ENCODE measurements at places on chromosomes 1 and 21. TPM values are rescaled to one million over a fixed set of nuclear protein-coding genes. Genes with fewer than 3 reads are reported as not detected.

DNA sequence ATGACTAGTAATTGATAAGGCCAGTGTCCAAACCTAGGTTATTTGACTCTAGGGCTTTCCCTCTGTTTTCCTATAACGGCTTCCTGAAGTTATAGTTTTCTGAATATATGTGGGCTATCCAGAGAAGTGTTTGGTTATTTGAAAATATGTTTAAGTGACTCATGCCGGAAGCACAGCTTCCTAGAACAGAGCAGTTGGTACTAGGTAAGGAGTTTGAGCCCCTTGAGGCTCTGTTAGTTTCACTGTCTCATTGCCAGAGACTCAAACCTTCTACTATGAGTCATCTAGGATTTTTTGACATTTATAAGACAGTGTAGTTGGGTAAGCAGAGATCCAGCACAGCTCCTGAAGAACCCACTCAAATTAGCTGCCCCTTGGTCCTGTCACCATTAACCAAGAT is 27.1 kb upstream of the LEPR start:
- H3K27ac ChIP-seq = no peak overlapping the region
- peaks cover 35% of the 10 kb centered on the region for H3K36me3 ChIP-seq

DNA sequence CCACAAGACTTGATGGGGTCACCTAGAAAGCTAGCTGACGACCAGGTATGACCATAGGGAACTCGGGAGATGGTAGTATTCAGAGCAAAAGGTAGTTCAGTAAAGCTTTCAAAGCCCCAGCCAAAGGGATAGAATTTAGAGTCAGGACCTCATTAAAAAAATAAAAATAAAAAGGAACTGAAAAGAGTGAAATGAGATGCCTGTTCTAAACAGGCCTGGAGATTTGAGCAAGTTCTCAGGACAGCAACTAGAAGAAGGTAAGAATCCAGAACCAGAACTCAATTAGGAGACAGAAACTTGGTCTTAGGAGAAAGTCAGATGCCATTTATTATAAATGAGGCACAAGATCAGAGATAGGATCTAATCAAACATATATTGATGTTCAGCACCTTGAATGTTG is 265.5 kb upstream of the CACYBP start:
- no peak overlapping the region for H3K27ac ChIP-seq
- no peaks in the 10 kb centered on the region for H3K4me1 ChIP-seq
- DNase-seq = no peak
- H3K36me3 ChIP-seq = no peaks in the 10 kb centered on the region
- H3K27me3 ChIP-seq = no peaks in the 10 kb centered on the region
- H3K4me3 ChIP-seq = no peak overlapping the region

GRCh38 chr21:32733356-32733755 is 5.5 kb upstream of the SYNJ1 start:
- DNase-seq = no peak
- H3K36me3 ChIP-seq = peaks cover 55% of the 10 kb centered on the region
- H3K27me3 ChIP-seq = no peaks in the 10 kb centered on the region
- no peak overlapping the region for H3K4me3 ChIP-seq
- no peaks in the 10 kb centered on the region for H3K4me1 ChIP-seq

DNA sequence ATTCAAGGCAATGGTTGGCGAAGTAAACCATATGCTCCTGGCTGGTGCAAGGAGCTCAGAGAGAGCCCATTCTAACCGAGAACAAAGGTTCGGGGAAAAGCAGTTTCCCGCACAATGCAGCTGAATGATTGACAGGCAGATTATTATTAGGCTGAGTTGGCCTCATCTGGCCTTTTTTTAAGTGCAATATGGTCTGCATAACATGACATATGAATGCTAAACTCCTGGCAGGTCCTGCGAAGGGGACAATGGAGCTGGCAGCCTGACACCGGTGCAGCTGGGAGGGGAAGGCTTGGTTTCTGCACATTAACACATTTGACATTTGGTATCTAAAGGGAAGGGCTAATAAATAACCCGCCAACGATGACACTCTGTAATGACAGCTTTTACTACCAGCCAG is 92.0 kb downstream of the MIS18A start:
- no peak overlapping the region for H3K27ac ChIP-seq
- H3K36me3 ChIP-seq = no peaks in the 10 kb centered on the region
- no peak overlapping the region for H3K4me3 ChIP-seq
- no peaks in the 10 kb centered on the region for H3K4me1 ChIP-seq
- no peak for DNase-seq
- no peaks in the 10 kb centered on the region for H3K27me3 ChIP-seq

DNA sequence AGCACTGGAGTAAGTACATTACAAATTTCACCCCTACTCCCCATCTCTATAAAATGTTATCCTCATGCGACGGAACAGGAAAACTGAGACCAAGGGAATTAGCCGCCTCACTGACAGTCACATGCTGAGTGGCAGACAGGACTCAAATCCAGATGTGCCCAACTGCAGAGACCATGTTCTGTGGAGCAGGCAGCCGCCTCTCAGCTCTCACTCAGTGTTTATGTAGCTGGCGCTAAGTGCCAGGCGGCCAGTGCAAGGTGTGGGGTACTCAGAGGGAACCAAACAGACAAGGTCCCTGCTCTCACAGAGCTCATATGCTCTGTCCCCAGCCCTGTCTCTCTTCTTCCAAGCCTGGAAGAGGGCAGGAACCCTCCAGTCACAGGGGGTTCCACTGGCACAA is 5.1 kb downstream of the CAPZB start:
- H3K27me3 ChIP-seq = no peaks in the 10 kb centered on the region
- H3K27ac ChIP-seq = peak overlapping the region; percentile 12
- DNase-seq = no peak
- H3K4me3 ChIP-seq = no peak overlapping the region

- no peak for DNase-seq
- H3K4me3 ChIP-seq = peak overlapping the region; percentile 65
These were observed 599 bp downstream of the MKNK1 start for GRCh38 chr1:46603481-46603857.

DNA sequence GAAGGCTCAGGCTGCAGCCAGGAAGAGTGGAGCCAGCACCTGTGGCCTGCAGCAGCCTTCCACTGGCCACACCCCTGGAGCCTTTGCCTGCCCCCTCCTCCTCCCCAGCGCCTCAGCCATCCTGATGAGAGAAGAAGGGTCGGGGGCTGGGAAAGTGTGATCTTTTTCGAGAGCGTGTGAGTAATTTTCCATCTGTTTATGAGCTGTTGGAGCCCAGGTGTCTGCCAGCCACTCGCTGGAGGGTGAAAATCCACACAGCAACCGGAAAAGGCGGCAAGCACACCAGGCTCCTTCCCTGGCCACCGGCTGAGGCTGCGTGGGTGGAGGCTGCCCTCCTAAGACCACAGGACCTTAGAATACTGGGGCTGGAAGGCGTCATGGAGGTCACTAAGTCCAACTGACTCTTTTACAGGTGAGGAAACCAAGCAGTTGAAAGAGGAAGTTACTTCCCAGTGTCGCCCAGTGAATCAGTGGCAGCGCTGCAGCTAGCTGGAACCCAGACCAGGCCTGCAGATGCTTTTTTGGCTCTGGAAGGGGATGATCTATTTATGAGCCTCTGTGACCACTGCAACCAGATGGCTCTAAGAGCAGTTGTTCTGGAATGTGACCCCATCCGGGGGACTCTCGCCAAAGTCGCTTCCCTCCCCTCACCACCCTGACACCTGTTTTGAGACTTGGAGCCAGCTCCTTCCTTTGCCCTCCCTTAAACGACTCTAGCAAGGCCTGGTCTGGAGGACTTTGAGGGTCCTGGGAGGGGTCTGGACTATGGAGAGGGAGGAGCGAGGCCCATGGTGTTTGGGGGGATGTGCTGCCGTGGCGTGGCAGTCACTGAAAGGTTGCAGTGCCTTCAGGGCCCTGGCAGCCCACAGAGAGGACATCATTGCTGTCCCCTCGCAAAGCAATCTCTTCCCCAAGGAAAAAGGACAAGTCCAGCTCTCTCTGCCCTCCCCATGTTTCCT is 54.5 kb downstream of the LGR6 start:
- H3K36me3 ChIP-seq = no peaks in the 10 kb centered on the region
- no peaks in the 10 kb centered on the region for H3K4me1 ChIP-seq
- H3K4me3 ChIP-seq = no peak overlapping the region
- H3K27ac ChIP-seq = no peak overlapping the region
- no peaks in the 10 kb centered on the region for H3K27me3 ChIP-seq

DNA sequence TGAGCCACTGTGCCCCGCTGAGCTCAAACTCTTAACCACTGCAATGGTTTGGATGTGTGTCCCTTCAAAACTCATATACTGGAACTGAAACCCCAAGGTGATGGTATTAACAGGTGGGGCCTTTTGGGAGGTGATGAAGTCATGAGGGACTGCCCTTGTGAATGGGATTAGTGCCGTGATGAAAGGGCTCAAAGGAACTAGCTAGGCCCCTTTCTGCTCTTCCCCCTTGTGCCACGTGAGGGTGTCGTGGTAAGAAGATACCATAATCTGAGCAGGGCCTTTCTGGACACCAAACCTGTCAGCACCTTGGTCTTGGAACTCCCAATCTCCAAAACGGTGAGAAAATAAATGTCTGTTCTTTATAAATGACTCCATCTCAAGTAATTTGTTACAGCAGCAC is 45.5 kb upstream of the SPOCD1 start:
- DNase-seq = no peak
- no peaks in the 10 kb centered on the region for H3K27me3 ChIP-seq
- no peaks in the 10 kb centered on the region for H3K4me1 ChIP-seq
- H3K27ac ChIP-seq = no peak overlapping the region

DNA sequence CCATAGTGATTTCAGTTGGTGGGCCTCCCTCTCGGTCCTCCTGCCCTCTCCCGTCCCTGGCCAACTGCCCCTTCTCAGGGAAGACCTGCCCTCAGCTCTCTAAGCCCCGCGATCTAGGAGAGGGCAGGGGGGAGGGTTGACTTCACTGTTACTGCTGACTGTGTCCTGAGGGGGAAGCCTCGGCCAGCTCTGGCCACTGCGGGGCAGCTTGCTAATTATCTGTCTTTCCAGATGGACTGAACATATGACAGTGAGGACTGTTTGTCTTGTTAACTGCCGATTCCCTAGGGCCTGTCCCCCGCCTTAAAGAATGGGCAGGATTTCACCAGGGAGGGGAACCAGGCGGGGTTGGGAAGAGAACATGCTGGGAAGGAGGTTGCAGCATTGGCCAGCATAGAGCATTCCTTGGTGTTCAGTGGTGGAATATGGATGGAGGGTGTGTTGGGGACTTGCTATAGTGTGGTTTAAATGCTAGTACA is 22.9 kb downstream of the NIPAL3 start:
- peak; percentile 43 for DNase-seq
- no peaks in the 10 kb centered on the region for H3K27me3 ChIP-seq
- peak overlapping the region; percentile 60 for H3K27ac ChIP-seq
- peaks cover 24% of the 10 kb centered on the region for H3K36me3 ChIP-seq
- peaks cover 12% of the 10 kb centered on the region for H3K4me1 ChIP-seq

- no peak for DNase-seq
- H3K36me3 ChIP-seq = no peaks in the 10 kb centered on the region
- H3K4me3 ChIP-seq = no peak overlapping the region
- peak overlapping the region; percentile 19 for H3K27ac ChIP-seq
These were observed 45.2 kb upstream of the CNTN2 start for GRCh38 chr1:204997591-204998355.

- H3K4me3 ChIP-seq = no peak overlapping the region
- H3K4me1 ChIP-seq = peaks cover 99% of the 10 kb centered on the region
- no peaks in the 10 kb centered on the region for H3K27me3 ChIP-seq
- H3K36me3 ChIP-seq = no peaks in the 10 kb centered on the region
- DNase-seq = peak; percentile 29
These were observed 7.5 kb downstream of the NRIP1 start for GRCh38 chr21:15057285-15057684.

DNA sequence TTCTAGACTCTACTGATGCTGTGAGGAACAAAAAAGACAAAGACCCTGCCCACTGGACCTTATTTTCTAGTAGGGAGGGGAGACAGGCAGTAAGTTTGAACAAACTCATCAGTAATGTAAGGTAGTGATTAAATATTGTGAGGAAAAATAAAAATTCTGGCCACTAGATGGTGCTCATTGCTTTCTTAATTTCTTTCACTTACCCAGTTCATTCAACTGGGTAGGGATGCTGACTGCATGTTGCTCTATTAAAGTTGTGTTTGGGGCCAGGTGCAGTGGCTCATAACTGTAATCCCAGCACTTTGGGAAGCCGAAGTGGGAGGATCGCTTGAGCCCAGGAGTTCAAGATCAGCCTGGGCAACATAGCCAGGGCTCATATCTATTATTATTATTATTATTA is 6.3 kb upstream of the KYAT3 start:
- H3K27ac ChIP-seq = no peak overlapping the region
- peaks cover 10% of the 10 kb centered on the region for H3K4me1 ChIP-seq
- H3K36me3 ChIP-seq = no peaks in the 10 kb centered on the region

DNA sequence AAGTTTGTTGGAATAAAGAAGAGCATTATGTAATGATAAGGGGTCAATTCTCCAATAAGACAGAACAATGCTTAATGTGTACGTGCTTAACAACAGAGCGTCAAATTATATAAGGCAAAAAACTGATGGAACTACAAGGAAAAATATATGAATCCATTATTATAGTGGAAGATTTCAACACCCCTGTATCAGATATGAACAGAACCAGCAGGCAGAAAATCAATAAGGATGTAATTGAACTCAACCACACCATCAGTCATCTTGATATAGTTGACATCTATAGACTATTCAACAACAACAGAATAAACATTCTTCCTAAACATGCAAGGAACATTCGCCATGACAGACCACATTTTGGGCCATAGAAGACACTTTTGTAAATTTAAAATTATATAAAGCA is 3.6 kb upstream of the CDC73 start:
- no peaks in the 10 kb centered on the region for H3K36me3 ChIP-seq
- H3K4me1 ChIP-seq = peaks cover 10% of the 10 kb centered on the region
- no peak overlapping the region for H3K4me3 ChIP-seq
- no peaks in the 10 kb centered on the region for H3K27me3 ChIP-seq

DNA sequence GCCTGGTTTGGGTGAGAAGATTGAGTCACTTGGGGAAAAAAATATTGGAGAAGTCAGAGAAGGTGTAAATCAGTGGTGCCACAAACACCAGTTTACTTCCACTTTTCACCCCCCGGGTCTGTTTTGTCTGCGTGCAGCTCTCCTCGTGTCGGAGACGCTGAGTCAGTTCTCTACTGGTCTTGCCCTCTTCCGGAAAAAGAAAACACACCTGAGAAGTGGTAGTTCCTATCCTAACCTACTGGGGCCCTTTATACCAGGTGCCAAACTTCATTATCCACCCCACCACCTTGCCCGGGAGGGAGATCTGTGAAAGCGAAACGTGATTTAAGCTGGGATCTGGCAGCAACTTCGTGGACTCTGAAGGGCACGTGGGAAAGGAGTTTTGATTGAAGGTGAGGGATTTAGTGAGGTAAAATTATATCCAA is 855 bp upstream of the IVNS1ABP start:
- peaks cover 45% of the 10 kb centered on the region for H3K4me1 ChIP-seq
- peak overlapping the region; percentile 98 for H3K27ac ChIP-seq
- peak overlapping the region; percentile 77 for H3K4me3 ChIP-seq
- H3K36me3 ChIP-seq = no peaks in the 10 kb centered on the region
- no peaks in the 10 kb centered on the region for H3K27me3 ChIP-seq

The NR5A2 gene
- 227 TPM for total RNA-seq

The SH2D5 gene
- total RNA-seq = not detected

The HMCN1 gene
- 0.89 TPM for total RNA-seq

The HSD3B2 gene
- 1.4 TPM for total RNA-seq

The CR2 gene
- total RNA-seq = not detected

The PCBP3 gene
- not detected for total RNA-seq

The DENND2D gene
- 24.6 TPM for total RNA-seq

The FOXJ3 gene
- 56.9 TPM for total RNA-seq
